ENCODE measurements at places on chromosomes 11 and 22. TPM values are rescaled to one million over a fixed set of nuclear protein-coding genes. Genes with fewer than 3 reads are reported as not detected.
A peak's percentile ranks its signal among the peaks of the same experiment; 100 is the strongest.

- DNase-seq: peak; percentile 86
Observed at GRCh38 chr11:27621405-27622161, 78.7 kb downstream of the BDNF start.

DNA sequence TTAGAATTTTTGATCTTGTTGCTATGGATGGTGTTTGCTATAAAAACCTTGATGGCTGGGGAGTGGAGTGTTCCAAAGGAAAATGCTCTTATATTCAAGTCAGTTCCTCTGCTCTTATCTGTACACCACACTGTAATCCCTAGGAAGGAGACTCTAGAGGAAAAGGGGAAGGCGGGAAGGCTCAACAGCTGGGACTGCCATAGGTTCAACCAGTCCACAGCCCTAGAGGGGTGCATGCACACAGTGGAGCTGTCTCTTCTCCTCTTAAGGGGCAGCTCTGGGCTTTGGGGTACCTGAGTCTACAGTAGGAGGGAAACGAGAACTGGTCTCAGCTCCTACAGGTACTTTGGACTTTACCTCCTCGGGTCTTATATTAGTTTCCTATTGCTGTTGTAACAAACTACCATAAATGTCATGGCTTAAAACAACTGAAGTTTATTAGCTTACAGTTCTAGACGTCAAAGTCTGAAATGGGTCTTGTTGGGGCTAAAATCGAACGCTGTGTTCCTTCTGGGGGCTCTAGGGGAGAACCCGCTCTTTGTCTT is 77.2 kb upstream of the ZBED5 start:
- DNase-seq: no peak

- peak; percentile 75 for DNase-seq
Observed at GRCh38 chr11:126124231-126124661, 61.6 kb upstream of the CDON start.

GRCh38 chr22:40628354-40629042 is 8.0 kb downstream of the MRTFA start:
- DNase-seq: no peak

GRCh38 chr11:88231894-88232482 is 56.7 kb upstream of the RAB38 start:
- DNase-seq: peak; percentile 43

Gene CD6
- 1.9 TPM for polyA plus RNA-seq

Gene ADORA2A
- 12.1 TPM for polyA plus RNA-seq

Gene ROM1
- 2.7 TPM for polyA plus RNA-seq

All from muscle of leg (tissue), 16 donors.